ENCODE measurements at places on chromosomes 2 and 18. TPM values are rescaled to one million over a fixed set of nuclear protein-coding genes. Genes with fewer than 3 reads are reported as not detected.

LAPTM4A gene
- 131 TPM for total RNA-seq

WDPCP gene
- 17.4 TPM for total RNA-seq

DNA sequence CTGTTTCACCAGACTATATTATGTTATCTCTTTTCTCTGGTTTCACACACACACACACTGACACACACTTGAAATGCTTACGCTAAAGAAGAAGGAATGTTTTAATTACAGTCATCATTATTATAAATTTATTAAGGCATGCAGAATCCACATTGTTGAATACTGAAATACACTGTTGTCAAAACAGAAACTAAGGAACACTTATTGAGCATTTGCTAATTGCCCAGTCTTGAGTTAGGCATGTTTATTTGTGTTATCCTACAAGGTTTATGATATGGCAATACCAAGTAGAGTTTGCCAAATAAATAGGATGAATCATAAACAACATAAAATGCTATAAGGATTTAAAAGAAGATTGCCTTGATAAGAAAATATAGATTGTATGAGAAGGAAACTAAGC is 917.0 kb upstream of the PIK3C3 start:
- no peak for DNase-seq

DNA sequence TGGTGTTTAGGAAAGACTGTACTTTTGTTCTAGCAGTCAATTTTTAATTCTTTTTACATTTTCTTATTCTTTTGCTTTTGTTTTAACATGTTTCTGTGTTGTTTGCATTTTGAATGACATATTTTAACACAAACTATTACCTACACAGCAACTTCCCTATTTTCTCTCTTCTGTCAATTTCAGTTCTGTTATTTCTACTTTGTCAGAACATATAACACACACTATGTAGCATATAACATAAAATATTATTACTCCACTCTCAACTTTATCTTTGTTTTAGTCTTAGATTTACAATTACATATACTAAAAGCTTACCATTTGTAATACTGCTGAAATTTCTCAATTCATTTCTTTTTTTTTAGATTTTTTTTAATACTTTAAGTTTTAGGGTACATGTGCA is 372.7 kb upstream of the VWC2L start:
- no peak for DNase-seq

GRCh38 chr2:159217676-159218075 is 68.8 kb downstream of the WDSUB1 start:
- DNase-seq: no peak
